A549 treated with RU486 at 1 μM for 4 hours (cell line): ENCODE measurements at places on chromosomes 6 and 20. TPM values are rescaled to one million over a fixed set of nuclear protein-coding genes. Genes with fewer than 3 reads are reported as not detected.

RIN2 gene
- 31.8 to 34.0 TPM (median 33.1 TPM) in 5 replicates for total RNA-seq

POM121L2 gene
- not detected in 5 replicates for total RNA-seq

TUBB2B gene
- 11.8 to 13.2 TPM (median 12.2 TPM) in 5 replicates for total RNA-seq

SOX4 gene
- 7.6 to 15.7 TPM (median 14.1 TPM) in 5 replicates for total RNA-seq

RAB44 gene
- total RNA-seq: 0.02 to 0.06 TPM (median 0.04 TPM) in 4 of 5 replicates, not detected in the other

PABPC1L gene
- 10.9 to 17.6 TPM (median 15.8 TPM) in 5 replicates for total RNA-seq

KIF25 gene
- 0.14 TPM in 1 of 5 replicates, not detected in the others for total RNA-seq

CNR1 gene
- 0.30 to 0.66 TPM (median 0.55 TPM) in 5 replicates for total RNA-seq

TMEM242 gene
- total RNA-seq: 6.5 to 6.9 TPM (median 6.9 TPM) in 5 replicates

PRKN gene
- 0.07 TPM in 1 of 5 replicates, not detected in the others for total RNA-seq

NT5E gene
- 20.4 to 42.9 TPM (median 36.6 TPM) in 5 replicates for total RNA-seq
